NCI-H748 treated with DMSO at 0.1 percent for 48 hours (cell line): ENCODE measurements at places on chromosomes 3 and 15.

- no peak for DNase-seq
Observed at GRCh38 chr3:113018536-113019181, 27.9 kb downstream of the GTPBP8 start.

DNA sequence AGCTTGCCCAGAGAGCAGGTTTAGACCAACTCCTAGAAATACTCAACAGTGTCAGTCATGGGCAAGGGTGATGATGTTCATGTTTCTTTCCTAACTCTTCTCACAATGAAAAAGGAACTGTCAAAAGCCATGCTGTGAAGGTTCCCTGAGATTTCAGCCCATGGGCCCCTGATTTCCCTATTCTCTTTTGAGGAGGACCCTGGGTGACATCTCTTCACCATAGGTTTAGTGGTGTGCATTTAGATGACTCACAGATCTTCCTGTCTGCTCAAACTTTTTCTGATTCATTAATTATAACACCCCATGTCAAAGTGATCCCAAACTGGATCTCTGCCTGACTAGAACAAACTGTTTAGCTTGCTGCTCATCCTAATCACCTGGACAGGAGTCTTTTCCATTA, 108.0 kb downstream of the BBX start:
- no peak for DNase-seq

DNA sequence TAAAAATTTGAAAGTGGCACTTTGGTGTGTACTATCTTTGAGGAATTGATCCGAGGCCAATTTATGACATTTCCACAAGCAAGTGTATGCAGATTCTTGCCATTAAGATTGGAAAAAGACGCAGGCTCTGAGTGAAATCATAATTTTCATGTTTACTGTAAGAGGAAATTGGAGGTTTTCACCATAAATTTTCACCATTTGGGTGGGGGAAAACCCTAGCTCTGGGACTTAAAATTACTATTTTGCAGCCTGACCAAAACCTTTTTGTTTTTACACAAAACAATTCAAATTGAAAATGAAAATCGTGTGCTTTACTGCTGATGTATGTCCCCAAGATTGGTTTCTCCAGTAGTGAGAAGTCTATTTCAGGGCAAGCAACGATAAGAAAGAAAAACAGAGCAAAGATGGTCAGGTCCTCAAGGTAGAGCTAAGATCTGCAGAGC, 282.6 kb downstream of the FOXP1 start:
- DNase-seq: no peak

DNA sequence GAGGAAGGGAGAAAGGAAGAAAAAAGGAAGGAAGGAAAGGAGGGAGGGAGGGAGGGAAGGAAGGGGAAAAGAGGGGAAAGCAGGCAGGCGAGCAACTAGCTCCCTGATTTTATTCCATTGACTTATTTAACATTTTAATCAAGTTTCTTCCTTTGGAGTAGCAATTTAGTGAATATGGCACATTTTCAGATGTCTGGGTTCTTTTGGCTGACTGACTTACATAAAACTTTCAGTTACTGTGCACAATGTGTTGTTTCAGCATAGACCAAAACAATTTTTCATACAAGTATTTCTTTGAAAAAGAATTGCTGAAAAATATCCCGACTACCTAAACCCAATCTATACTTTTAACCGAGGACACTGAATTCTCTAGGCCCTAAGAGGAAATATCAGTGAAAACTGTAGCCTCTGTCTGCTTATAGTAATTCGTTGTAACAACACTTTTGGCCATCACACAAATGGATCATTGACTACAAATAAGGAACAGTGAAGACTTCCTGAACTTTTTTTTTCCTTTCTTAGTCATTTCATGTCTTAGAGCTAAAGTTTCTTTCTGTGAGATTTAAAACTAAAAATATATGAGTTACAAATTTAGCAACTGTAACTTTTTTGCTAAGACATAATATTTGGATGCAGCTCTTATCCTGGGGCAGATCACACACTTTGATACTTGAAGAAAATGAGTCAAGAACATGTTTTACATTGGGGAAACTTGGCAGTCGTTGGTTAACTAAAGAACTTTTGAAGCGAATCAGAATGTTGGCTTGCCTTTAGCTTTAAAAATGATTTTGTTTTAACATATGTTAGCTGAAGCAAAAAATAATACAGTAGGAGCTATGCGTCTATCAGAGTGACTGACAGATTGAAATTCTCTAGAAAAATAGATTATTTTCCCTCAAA, 79.6 kb downstream of the SOX2 start:
- DNase-seq: no peak

DNA sequence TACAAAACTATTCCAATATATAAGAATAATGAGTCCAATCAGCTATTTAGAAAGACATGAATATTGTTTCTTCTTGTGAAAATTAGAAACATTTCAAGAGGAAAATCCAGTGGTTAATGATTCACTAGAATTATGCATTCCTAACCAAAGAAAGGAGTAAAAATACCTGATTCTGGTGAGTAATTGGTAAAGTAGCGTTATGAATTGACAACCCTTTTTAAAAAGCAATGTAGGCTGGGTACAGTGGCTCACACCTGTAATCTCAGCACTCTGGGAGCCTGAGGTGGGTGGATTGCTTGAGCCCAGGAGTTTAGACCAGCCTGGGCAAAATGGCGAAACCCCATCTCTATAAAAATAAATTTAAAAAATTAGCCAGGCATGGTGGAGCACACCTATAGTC, 43.3 kb downstream of the TOPAZ1 start:
- DNase-seq: no peak

GRCh38 chr3:165181556-165181955, 14.6 kb downstream of the SLITRK3 start:
- DNase-seq: no peak

DNA sequence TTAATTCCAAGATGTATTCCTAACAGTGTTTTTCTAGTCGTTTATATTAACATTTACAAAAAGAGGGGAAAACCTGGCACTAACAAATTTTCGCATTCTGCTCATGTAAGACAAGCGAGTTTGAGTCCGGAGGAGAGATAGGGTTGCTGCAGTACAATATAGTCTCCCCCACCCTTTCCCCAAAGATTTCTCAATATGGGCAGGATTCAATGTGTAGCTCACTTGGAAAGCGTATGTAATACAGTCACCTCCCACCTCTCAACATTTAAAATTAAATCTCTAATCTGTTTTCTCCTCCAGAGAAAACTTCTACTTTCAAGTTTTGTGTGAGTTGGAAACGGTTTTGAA, 57.9 kb downstream of the CMSS1 start:
- DNase-seq: no peak

DNA sequence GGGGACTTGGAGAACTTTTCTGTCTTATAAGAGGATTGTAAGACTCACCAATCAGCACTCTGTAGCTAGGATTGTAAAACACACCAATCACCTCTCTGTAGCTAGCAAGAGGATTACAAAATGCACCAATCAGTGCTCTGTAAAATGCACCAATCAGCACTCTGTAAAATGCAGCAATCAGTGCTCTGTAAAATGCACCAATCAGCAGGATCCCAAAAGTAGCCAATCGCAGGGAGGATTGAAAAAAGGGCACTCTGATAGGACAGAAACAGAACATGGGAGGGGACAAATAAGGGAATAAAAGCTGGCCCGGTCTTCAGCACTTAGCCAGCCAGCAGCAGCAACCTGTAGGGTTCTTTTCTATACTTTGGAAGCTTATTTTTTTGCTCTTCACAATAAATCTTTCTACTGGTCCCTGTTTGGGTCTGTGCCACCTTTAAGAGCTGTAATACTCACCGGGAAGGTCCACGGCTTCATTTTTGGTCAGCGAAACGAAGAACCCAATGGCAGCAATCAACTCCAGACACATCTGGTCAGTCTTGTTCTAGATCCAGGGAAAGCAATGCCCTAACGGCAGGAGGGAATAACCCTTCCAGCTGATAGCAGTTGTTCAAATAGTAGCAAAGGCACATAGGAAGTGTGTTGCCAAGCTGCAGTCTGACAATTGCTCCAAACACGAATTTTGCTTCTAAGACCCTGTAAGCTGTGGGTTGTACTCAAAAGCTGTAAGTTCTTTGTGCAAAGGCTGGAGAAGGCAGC, 135.6 kb downstream of the TJP1 start:
- no peak for DNase-seq

- no peak for DNase-seq
Observed at GRCh38 chr3:61887206-61887605, 325.8 kb downstream of the PTPRG start.

DNA sequence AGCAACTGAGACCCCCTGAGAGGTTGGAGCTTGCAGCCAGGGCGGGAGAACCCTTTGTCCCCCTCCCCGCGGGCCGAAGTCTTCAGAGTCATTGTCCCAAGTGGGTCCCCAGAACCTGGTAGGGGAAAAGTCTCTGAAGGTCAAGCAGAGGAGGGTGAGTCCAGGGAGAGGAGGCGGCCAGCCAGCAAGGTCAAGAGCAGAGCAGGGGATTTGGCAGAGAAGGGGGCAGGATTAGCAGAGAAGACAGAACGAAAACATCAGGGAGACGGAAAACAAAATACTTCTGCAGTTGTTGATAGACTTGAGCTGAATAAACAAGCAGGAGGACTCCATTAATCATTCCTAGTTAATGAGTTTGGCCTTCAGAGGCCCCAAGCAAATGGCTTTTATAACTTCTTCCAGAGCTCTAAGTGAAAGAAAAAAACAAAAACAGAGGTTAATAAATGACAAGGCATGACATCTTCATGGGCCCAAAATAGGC, 66.7 kb downstream of the GRIP2 start:
- no peak for DNase-seq

DNA sequence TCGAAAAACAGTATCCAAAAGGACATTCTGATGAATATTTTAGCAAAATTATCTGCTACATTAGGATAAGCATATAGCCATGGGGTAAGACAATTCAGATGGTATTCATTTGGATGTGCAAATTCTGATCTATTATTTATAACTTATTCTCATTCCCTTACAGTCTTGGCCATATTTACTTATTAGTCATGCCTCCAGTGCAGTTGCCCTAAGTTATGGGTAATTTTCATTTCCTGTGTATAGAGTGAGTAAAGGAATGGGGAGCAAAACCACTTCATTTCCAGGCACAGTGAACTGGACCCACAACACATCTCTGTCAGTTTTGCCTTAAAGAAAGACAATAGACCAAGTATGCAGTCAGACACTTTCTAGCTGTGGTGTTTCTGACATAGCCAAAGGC, 134.3 kb downstream of the POLQ start:
- DNase-seq: no peak

- DNase-seq: no peak
Observed at GRCh38 chr3:135109681-135110080, 314.6 kb downstream of the EPHB1 start.

DNA sequence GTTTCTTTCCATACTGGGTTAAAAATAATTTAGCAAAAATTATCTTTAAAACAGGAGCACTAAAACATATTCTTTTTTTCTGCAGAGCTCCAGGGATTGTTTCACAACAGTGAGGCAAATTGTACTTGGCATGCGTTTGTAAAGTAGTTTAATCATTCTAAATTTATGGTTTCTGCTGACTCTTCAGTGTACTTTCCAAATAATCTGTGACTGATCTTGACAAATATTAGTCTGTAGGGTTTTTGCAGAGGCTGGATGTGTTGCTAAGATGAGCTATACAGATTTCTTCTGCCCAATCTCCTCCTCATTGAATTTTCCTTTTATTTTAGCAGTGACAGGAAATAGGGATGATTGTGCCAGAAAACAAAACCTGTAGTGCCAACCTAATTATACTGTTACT, 328.0 kb upstream of the MANF start:
- no peak for DNase-seq
